ENCODE measurements at places on chromosomes 2 and 18. TPM values are rescaled to one million over a fixed set of nuclear protein-coding genes. Genes with fewer than 3 reads are reported as not detected.

The TRIM43 gene
- total RNA-seq = not detected

The CIDEA gene
- not detected for total RNA-seq

The SCN3A gene
- total RNA-seq = 0.87 TPM

The SFXN5 gene
- total RNA-seq = 17.0 TPM

The MEP1B gene
- total RNA-seq = not detected

The GKN2 gene
- 1,354 TPM for total RNA-seq

The ZEB2 gene
- total RNA-seq = 13.0 TPM

The DLX2 gene
- total RNA-seq = not detected

The ARHGEF33 gene
- total RNA-seq = 0.72 TPM

Data from stomach (tissue), 19 donors.